Immature natural killer cell (primary cell): ENCODE measurements at places on chromosomes 16 and 17.

GRCh38 chr16:20300312-20301097, 26.8 kb downstream of the GP2 start:
- no peak for DNase-seq
- no peak overlapping the region for H3K4me3 ChIP-seq
- H3K27ac ChIP-seq, result no peak overlapping the region

DNA sequence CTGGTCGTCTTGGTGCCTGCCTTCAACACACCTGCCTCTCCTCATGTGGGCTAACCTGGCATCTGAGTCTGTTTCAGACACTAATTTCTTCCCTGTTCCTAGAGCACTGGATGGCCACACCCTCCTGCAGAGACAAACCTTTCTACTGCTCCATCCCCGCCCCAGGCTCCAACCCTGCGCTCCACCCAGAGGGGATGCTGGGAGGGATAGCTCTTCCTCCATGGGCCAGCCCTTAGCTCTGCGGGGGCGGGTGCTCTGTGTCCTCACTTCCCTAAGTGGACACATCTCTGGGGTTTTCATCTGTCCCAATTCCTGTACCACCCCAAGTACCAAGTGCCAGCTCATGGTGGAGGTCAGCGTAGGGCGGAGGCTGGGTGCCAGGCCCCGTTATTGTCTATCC, 11.0 kb upstream of the CRISPLD2 start:
- no peak for DNase-seq
- peaks cover 5% of the 10 kb centered on the region for H3K27me3 ChIP-seq
- H3K27ac ChIP-seq, result no peak overlapping the region
- no peak overlapping the region for H3K4me3 ChIP-seq
- H3K36me3 ChIP-seq, result no peaks in the 10 kb centered on the region

- peaks cover 10% of the 10 kb centered on the region for H3K27me3 ChIP-seq
- H3K4me1 ChIP-seq, result peaks cover 35% of the 10 kb centered on the region
- no peaks in the 10 kb centered on the region for H3K36me3 ChIP-seq
- no peak for DNase-seq
- H3K27ac ChIP-seq, result peak overlapping the region; percentile 92
Observed at GRCh38 chr16:85027958-85028684, 526 bp downstream of the KIAA0513 start.

DNA sequence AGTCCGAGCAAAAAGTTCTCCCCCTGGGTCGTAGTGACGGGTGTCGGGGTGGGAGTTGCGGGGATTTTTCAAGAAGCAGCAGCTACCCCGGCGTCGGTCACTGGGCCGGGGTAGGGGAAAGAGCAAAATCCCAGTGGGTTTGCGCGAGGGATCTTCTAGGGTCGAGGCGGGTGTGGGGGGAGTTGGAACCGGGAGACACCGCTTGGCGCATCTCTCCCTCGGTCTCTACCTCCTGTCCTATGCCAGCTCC, 2.3 kb upstream of the UBTF start:
- DNase-seq, result no peak
- H3K27me3 ChIP-seq, result peaks cover 22% of the 10 kb centered on the region
- H3K4me1 ChIP-seq, result peaks cover 29% of the 10 kb centered on the region

- H3K4me3 ChIP-seq, result no peak overlapping the region
- no peaks in the 10 kb centered on the region for H3K36me3 ChIP-seq
- peaks cover 21% of the 10 kb centered on the region for H3K4me1 ChIP-seq
- H3K27me3 ChIP-seq, result no peaks in the 10 kb centered on the region
- DNase-seq, result no peak
Observed at GRCh38 chr16:22356930-22357634, 17.3 kb downstream of the CDR2 start.

- H3K36me3 ChIP-seq, result peaks cover 8% of the 10 kb centered on the region
- peaks cover 81% of the 10 kb centered on the region for H3K4me1 ChIP-seq
- H3K27me3 ChIP-seq, result peaks cover 11% of the 10 kb centered on the region
- peak overlapping the region; percentile 99 for H3K27ac ChIP-seq
Observed at GRCh38 chr16:28308794-28309584, 16.7 kb downstream of the SBK1 start.

DNA sequence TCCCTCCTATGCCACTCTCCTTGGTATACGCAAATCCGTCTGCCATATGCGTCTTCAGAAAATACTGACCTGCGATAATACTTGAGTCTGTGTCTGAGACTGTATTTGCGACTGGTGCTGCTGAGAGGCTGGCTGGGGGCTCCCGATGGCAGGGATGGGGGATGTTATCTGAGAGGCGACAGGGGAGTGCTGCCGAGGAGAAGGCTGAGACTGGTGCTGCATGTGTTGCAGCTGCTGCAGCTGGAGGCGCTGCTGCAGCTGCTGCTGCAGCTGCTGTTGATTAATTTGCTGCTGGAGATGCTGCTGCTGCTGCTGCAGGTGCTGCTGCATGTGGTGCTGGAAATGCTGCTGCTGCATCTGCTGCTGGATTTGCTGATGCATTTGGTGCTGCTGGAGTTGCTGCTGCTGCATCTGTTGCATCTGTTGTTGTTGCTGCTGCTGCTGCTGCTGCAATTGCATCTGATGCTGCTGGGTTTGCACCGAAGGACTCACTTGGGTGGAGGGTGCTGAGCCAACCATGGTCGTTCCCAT, 107.7 kb downstream of the TOX3 start:
- no peaks in the 10 kb centered on the region for H3K36me3 ChIP-seq
- H3K4me1 ChIP-seq, result no peaks in the 10 kb centered on the region

DNA sequence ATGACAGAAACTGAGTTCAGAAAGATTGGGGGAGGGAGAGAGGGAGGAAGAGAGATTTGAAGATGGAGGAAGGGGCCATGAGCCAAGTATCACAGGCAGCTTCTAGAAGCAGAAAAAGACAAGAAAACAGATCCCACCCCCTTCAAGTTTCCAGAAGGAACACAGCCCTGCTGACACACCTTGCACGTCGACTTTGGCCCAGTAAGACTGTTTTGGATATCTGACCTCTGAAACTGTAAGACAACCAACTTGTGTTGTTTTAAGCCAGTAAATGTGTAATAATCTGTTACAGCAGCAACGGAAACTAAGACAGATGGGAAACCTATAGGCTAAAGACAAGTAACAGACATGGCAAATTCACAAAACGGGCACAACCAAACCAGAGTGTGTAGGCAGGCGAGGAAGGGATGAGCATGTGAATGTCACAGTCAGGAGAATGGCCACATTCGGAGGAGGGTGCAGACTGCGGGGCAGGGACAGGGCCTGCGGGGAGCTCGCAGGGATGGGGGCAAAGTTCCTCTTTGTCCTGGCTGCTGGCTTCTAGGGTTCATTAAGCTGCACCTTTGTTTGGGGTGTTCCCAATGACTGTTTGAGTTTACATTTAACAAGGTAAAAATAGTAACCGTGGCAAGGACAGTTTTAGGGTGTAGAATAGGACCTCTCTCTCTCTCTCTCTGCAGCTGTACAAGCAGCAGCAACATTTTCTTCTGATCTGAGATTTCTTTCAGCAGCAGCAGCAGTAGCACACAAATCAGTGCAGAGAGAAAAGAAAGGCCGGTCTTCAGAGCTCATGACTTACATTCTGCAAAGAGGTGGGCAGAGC, 18.3 kb upstream of the ATP2C2 start:
- DNase-seq, result no peak
- H3K36me3 ChIP-seq, result no peaks in the 10 kb centered on the region
- H3K4me3 ChIP-seq, result no peak overlapping the region
- no peaks in the 10 kb centered on the region for H3K4me1 ChIP-seq
- peaks cover 2% of the 10 kb centered on the region for H3K27me3 ChIP-seq

- H3K4me1 ChIP-seq, result no peaks in the 10 kb centered on the region
- peaks cover 3% of the 10 kb centered on the region for H3K27me3 ChIP-seq
- no peak overlapping the region for H3K4me3 ChIP-seq
- DNase-seq, result no peak
Observed at GRCh38 chr17:69854225-69854780, 220.7 kb upstream of the KCNJ16 start.

GRCh38 chr16:66247516-66248481, 118.7 kb upstream of the CDH5 start:
- no peaks in the 10 kb centered on the region for H3K36me3 ChIP-seq
- H3K27ac ChIP-seq, result no peak overlapping the region
- no peaks in the 10 kb centered on the region for H3K4me1 ChIP-seq

DNA sequence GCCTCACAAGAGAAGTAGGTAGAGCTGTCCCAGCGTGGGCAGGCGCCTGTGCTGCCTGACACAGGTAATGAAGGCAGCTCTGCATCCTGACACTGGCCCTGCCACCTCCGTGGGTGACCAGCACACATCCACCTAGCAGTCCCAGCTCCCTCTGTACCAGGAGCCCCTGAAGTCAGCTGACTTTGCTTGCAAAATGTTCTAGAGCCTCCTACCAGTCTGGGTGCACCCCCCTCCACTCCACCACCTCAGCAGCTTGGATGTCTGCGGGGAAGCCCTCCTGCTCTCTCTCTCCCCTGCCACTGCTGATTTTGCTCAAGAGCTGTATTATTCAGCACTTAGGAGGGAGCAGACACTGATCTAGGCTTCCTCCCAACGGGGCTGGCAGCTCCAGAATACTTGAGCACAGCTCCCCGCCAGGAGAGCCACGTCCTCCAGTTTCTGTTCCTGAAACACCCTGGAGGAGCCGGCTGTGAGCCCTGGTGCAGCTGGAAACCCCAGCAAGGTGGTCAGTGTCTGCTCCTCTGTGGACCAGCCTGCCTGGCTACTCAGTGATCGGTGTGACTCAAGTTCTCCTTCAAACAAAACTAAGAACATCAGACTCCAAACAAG, 1.0 kb downstream of the RNF166 start:
- peaks cover 61% of the 10 kb centered on the region for H3K4me1 ChIP-seq
- H3K27me3 ChIP-seq, result peaks cover 33% of the 10 kb centered on the region
- H3K36me3 ChIP-seq, result no peaks in the 10 kb centered on the region
- peak overlapping the region; percentile 95 for H3K27ac ChIP-seq
- peak overlapping the region; percentile 96 for H3K4me3 ChIP-seq

DNA sequence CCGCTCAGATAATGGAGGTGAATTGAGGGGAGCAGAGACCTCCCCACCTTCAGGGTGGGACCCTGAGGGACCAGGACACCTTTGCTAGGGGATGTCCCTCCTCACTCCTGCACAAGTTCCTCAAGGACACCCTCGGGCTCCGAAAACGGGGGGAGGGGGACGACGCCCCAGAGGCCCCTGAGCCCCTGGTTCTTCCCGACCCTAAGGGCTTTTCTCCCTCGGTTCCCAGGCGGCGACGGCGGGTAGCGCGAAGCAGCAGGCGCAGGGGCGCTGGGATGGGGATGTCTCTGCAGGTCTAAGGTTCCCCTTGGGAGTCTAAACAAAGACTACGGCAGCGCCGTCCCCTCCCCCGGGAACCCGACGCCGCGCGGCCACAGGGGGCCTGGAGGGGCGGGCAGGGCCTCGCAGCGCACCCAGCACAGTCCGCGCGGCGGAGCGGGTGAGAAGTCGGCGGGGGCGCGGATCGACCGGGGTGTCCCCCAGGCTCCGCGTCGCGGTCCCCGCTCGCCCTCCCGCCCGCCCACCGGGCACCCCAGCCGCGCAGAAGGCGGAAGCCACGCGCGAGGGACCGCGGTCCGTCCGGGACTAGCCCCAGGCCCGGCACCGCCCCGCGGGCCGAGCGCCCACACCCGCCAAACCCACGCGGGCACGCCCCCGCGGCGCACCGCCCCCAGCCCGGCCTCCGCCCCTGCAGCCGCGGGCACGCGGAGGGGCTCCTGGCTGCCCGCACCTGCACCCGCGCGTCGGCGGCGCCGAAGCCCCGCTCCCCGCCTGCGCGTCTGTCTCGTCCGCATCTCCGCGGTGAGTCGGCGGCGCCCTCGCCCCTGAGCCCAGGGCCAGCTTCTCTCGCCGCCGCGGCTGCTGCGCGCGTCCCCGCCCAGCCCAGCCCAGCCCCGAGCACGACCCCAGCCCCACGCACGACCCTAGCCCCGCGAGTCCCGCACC, 36.7 kb upstream of the NDRG4 start:
- no peaks in the 10 kb centered on the region for H3K36me3 ChIP-seq
- H3K27ac ChIP-seq, result no peak overlapping the region
- peaks cover 8% of the 10 kb centered on the region for H3K4me1 ChIP-seq
- peak; percentile 40 for DNase-seq
- peaks cover 32% of the 10 kb centered on the region for H3K27me3 ChIP-seq

DNA sequence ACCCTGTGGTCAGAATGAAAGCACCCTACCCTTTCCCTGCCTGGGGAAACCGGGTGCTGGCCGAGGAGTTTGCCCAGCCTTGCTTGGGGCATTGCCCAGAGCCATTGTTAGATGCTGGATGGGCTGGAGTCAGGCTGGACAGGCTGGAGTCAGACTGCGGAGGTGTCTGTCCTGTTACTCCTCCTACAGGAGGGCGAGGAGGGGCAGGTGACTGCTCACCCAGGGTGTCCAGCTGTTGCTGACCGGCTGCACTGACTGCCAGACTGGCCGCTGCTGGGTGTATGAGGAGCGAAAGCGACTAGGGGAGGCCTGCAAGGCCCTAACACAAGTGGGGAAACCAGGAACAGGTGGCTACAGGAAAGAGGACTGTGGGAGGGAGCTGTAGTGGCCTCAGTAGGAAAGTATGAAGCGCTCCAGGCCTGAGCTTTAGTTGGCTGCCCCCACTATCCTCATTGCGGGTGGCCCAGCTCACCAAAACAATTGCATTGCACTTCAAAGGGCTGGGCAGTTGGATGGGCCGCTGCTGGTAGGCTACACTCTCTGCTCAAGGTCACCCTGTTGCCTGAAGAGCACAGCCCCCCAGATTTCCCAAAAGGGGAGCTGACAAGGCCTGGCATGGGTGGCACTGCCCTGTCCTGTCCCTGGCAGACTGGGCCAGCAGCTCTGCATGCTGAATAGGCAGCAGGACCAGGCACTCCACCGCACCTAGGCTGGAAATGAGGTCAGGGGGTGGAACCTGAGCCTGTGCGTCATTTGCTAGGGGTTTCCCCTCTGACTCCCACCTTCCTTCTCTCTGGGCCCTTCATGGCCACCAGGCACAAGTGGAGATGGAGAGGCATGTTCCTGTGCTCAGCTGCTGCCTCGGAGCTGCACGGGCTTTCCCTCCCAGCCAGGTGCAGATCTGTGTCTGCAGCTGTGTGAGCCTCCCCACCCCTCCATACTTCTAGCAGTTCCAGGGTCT, 18.4 kb downstream of the LDHD start:
- no peak overlapping the region for H3K4me3 ChIP-seq
- H3K36me3 ChIP-seq, result no peaks in the 10 kb centered on the region
- peak overlapping the region; percentile 62 for H3K27ac ChIP-seq
- peaks cover 20% of the 10 kb centered on the region for H3K4me1 ChIP-seq
- H3K27me3 ChIP-seq, result peaks cover 6% of the 10 kb centered on the region

GRCh38 chr16:55746081-55746480, 86.8 kb downstream of the CES1 start:
- H3K36me3 ChIP-seq, result no peaks in the 10 kb centered on the region
- no peak for DNase-seq
- no peaks in the 10 kb centered on the region for H3K4me1 ChIP-seq
- no peak overlapping the region for H3K4me3 ChIP-seq
- no peak overlapping the region for H3K27ac ChIP-seq

DNA sequence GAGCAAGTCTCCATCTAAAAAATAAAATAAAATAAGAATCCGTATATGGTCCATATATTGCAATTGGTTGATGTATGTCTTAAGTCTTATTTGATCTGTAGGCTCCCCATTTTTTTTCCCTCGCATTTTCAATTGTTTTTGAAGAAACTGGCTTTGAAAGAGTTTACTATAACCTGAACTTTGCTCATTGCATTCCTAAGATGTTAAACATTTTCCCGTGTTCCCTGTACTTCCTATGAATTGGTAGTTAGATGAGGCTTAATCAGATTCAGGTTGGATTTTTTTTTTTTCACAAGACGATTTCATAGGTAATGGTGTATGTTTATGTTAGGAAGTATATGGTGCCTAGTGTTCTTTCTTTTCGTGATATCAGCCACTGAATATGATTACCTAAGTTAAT, 3.3 kb downstream of the LRRC36 start:
- H3K36me3 ChIP-seq, result no peaks in the 10 kb centered on the region
- no peak overlapping the region for H3K27ac ChIP-seq
- peaks cover 11% of the 10 kb centered on the region for H3K4me1 ChIP-seq
- no peak overlapping the region for H3K4me3 ChIP-seq
- no peak for DNase-seq
